ENCODE measurements at places on chromosomes 4 and X.

DNA sequence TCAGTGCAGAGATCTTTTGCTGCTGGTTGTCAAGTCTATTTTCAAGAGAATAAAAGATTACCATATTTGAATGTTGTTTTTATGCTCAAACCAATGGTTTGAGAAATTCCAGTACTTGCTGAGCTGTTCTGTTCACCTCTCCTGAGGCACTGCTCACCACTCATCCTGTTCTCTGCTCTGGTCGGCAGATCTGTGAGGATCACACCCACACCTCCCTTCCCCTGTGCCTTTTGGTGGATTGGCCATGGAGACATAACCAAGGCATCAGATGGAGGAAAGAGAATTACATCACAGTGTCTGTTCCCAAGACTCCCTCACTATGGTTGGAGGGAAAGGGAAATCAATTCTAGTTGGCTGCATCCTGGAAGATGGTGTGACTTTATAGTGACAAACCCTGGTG is 391.6 kb downstream of the ARHGAP24 start:
- H3K4me1 ChIP-seq = peaks cover 2% of the 10 kb centered on the region
- DNase-seq = peak; percentile 25
- H3K4me3 ChIP-seq = peak overlapping the region; percentile 4
- no peak overlapping the region for H3K27ac ChIP-seq

DNA sequence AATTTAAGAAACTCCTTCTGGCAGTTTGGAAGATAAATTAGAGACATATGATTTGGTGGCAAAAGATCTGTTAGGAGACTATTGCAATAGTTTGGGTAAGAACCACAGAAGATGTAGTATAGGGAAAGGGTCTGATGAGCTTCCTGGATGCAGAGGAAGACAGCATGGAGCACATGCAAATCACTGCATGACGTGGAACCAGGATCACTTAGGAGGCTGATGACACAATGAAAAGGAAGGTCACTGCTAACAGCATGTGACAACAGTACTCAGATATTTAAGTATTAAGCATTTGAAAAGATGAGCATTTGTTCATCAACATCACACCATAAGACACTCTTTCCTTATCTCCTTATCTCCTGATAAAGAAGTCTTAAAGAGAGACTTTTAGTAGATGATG is 167.8 kb upstream of the LDB2 start:
- H3K4me3 ChIP-seq = no peak overlapping the region
- no peaks in the 10 kb centered on the region for H3K4me1 ChIP-seq
- H3K27me3 ChIP-seq = no peaks in the 10 kb centered on the region
- no peak overlapping the region for H3K27ac ChIP-seq

DNA sequence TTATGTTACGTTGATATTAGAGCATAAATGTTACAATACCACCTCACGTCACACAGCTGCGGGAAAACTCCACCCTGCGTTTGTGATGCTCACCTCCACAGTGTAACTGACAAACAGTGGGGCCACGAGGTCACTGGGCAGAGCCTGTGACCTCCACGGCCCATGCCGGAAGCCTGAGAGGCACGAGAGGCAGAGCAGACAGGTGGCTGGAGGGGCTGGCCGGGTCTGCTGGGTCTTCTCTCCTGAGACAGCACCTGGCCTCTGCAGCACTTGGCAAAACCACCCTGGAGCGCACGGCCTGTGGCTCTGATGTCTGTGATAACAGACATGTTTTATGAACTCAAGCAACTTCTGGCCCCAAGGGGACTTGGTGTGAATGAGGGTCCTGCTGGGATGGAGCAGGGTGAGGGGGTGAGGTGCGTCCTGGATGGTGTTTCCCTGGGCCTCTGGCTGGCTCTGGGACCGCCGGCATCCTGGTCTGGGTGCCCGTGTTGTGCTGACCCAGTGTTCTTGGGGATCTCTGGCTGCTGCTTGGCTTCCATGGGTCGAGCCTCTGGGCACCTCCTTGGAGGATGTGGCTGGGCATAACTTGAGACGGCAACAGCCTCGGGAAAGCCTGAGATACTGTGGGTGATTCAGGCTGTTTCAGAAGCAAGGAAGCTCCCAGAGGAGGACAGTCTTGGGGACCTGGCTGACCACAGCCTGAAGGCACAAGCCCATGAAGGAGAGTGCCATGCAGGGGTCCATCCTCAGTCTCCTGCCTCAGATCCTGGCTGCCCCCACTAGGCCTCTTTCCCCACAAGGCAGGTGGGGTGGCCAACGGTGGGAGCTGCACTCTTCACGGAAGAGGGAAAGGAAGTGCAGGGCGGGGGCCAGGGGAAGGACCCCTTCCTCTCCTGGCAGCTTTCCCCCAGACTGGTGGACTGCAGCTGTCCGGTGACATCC is 19.7 kb downstream of the RNF212 start:
- peaks cover 3% of the 10 kb centered on the region for H3K4me1 ChIP-seq
- no peak for DNase-seq
- no peak overlapping the region for H3K27ac ChIP-seq
- H3K27me3 ChIP-seq = peaks cover 3% of the 10 kb centered on the region
- H3K36me3 ChIP-seq = peaks cover 13% of the 10 kb centered on the region

GRCh38 chrX:132414404-132414803 is 74.4 kb downstream of the MBNL3 start:
- no peaks in the 10 kb centered on the region for H3K27me3 ChIP-seq
- H3K36me3 ChIP-seq = no peaks in the 10 kb centered on the region
- H3K4me1 ChIP-seq = peaks cover 3% of the 10 kb centered on the region
- no peak for DNase-seq
- no peak overlapping the region for H3K27ac ChIP-seq
- H3K4me3 ChIP-seq = no peak overlapping the region

DNA sequence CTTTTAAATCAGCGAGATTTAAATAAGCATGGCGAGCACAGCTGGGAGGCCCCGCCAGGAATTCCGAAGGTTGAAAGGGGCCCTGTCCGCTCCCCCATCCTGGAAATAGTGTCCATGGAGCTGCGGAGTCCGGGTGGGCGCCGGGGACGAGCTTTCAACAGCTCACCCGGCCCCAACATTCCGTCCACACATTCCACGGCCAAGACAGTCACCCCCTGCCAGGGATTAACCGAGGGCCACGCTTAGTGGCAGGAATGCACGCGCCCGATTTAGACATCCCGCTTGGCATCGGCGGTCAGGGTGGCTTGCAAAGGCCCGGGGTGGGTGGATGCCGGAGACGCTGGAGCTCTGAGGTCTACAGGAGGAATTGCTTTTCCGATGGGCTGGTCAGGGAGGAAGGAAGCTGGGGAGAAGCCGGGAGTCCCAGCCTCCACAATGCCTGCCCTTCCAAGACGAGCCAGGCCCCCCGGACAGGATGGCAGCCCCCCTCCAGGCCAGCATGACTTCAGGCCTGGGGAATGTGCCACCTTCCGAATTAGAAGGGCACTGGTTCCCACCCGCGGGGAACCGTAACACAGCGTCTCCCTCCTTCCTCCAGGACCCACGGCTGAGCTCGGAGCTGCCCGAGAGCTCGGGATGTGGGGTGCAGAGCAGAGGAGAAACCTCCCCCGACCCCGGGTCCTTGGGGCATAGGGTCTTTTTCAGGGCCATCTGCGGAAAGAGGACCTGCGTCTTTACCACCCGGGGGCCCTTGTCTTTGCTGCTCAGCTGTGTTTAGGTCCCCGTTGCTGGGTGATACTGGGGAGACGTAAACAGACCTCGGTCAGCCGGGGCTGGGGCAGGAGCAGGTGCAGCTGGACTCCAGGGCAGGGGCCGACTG is 26.9 kb upstream of the PPP2R3B start:
- H3K36me3 ChIP-seq = no peaks in the 10 kb centered on the region
- no peaks in the 10 kb centered on the region for H3K27me3 ChIP-seq
- peaks cover 12% of the 10 kb centered on the region for H3K4me1 ChIP-seq
- H3K27ac ChIP-seq = peak overlapping the region; percentile 76
